ENCODE measurements at places on chromosomes 1 and 21.

GRCh38 chr1:150484861-150485260 is 2.4 kb upstream of the TARS2 start:
- no peak for DNase-seq

DNA sequence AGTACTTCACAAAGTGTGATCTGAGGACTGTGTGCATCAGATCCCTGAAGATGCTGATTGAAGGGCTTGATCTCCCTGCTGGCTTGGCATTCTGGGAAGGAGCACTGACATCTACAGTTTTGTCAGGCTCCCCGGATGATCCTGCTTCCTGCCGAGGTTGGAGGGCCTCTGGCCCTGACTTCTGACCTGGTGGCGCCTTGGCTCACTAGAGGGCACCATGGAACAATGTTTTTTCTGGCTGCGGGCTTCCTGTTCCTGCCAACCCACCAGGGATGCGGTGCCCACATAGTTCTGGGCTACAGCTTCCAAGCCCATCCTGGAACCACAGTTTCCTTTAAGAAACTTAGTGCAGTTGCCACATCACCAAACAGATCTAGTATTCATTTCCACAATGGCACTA is 38.8 kb upstream of the RASAL2 start:
- peak; percentile 30 for DNase-seq

GRCh38 chr1:113581323-113581722 is 178.0 kb downstream of the PHTF1 start:
- no peak for DNase-seq

- no peak for DNase-seq
Measured at GRCh38 chr1:9086045-9086444, 16.6 kb upstream of the SLC2A5 start.

GRCh38 chr1:1922956-1923833 is 4.1 kb upstream of the TMEM52 start:
- no peak for DNase-seq

GRCh38 chr1:240031009-240031408 is 60.7 kb upstream of the FMN2 start:
- DNase-seq, result no peak

DNA sequence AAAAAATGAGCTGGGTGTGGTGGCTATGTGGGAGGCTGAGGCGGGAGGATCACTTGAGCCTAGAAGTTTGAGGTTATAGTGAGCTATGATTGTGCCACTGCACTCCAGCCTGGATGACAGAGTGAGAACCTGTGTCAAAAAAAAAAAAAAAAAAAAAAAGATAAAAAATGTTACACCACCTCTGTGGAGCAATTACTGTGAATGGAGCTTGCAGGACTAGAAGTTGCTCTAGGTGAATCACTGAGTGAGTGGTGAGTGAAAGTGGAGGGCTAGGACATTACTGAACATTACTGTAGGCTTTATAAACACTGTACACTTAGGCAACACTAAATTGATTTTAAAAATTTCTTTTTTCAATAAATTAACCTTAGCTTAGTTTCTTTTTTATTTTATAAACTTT is 21.9 kb downstream of the TLCD4 start:
- DNase-seq, result no peak

- DNase-seq, result no peak
Measured at GRCh38 chr1:28417926-28418637, 48.5 kb downstream of the PHACTR4 start.

- DNase-seq, result no peak
Measured at GRCh38 chr1:223233410-223234169, 90.5 kb upstream of the TLR5 start.

DNA sequence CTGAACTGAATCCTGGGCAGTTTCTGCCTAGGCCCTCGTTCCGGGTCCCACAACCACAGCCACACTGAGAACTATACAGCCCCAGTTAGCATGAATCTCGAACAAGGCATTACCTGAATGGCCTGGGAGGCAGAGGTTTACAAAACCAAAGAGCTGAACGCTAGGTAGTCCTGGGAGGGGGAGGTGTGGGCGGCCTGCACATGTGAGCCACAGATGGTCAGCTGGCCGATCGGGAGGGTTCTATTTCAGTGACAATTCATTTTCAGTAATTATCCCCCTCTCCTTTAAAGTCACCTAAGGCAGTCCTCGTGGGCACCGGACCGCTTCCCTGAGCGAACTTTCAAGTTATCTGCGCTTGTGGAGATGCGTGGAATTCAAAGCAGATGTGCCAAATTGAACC is 111.9 kb downstream of the GLIS1 start:
- DNase-seq, result no peak

DNA sequence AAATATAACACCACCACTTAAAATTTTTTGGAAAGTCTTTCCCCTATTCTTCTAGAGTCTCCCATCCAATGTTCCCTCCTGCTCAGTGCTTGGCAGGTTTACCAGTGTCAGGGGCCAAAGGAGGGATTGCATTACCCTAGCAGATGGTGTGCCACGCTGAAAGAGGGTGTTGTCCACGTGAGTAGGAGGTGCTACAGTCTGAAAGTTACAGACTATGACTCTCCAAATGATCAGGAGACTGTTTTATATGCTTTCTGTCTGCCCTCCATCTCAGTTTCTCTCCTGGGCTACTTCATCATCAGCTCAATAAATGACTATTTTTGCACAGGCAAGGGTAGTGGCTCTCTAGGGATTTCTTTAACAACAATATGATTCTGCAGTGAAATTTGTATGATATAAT is 31.3 kb upstream of the ANGPTL7 start:
- no peak for DNase-seq

DNA sequence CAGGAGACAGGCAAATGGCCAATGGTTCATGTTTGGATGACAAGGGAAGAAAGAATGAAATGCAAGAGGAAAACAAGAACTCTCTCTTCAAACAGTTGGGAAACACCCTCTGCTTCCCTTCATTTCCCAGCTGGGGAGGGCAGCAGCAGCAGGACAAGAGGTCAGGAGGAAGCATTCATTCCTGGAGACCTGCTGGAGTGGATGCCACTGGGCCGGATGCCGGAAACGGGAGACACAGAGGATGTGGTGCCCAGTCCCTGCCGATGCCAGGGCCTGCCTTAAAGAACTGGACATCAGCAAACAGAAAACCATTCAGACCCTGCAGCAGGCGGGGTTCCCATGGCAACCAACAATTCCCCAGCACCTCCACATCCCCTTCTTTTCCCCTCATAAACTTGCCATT is 102.3 kb upstream of the ZNF648 start:
- DNase-seq, result no peak

DNA sequence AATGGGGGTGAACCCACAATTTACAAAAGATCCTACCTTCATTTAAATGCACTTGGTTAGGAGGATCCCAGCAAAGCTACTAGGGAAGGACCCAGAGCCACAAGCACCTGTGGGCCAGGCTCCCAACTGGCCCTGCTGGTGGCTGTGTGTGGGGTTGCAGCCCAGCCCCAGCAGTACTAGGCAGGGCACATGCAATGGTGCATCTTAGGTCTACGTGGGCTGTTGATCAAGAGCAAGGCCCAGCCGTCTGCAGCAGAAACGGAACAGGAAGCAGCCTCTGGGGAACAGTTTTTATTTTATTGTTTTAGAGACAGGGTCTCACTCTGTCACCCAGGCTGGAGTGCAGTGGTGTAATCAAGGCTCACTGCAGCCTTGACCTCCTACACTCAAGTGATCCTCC is 134.1 kb upstream of the RAB4A start:
- DNase-seq, result no peak

DNA sequence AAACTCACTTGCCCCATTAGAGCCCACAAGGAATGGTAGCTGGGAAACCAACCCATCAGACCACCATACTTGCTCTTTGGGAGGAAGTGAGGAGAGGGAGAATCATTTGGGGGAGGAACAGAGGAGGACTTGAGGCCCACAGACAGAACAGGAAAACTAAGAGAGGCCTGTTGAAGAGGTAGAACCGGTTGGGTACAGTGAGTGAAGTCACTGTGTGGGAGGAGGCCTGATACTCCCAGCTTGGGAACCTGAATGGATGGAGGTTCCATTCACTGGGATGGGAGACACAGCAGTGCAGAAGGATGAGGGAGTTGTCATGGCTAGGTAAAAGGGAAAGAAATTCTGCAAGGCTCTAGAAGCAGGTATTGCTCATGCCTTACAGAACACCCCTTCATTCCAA is 63.4 kb upstream of the PSEN2 start:
- DNase-seq, result no peak

GRCh38 chr1:2314273-2314802 is 77.0 kb downstream of the MORN1 start:
- no peak for DNase-seq

DNA sequence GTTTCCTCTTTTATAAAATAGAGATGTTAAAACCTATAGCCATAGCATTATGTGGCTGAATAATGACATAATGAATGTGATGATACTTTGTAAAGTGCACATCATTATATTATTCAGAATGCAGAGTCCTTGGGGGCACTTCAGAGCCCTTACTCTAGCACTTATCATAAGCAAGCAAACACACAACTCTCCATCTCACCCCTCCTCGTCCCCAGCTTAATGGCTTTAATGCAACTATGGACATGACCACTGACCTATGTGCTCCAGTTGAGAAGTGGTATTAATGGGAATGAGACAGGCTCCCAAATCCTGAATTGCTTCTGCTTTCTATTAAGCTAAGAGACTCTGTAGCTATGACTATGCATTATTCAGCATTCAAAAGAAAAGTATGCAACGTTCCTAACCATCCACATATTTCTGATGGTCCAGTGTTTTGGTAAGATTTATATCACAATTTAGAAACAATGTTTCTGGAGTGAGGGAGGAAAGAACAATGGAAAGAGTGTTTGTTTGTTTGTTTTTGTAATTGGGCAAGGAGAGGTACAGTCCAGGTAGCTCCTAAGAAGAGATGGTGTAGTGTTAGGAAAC is 194.0 kb upstream of the PLXNA2 start:
- DNase-seq, result no peak

DNA sequence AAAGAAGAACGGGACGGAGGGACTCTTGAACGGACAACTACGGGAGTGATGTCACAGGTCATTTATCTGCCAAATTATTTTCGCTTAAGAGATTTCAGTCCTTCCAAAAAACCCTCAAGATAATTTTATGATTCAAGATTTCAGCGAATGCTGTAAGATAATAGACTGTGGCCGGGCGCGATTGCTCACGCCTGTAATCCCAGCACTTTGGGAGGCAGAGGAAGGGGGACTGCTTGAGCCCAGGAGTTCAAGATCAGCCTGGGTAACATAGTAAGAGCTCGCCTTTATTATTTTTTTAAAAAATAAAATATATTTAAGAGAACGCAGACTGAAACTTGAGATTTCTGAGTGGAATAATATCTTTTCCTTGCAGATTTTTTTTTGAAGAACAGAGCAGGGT is 609 bp downstream of the RWDD2B start:
- DNase-seq, result no peak

- no peak for DNase-seq
Measured at GRCh38 chr1:228369608-228370438, 36.8 kb downstream of the TRIM11 start.

DNA sequence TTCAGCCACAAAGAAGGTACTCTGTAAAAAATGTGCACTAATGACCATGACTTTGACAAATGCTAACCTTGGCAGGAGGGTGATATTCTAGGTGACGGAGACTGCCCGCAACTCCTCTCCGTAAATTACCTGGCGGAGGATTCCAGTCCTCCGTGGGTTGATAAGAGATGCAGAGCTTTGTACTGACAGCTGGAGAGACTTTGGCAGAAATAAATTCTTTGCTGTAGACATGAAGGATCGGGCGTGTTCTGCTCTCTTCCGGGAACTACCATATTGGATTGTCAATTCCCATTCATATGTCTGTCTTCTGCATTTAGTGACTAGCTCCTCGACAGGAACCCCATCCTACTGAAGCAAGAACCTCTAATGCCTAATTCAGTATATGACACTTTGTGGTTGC is 158.3 kb upstream of the KAZN start:
- no peak for DNase-seq

DNA sequence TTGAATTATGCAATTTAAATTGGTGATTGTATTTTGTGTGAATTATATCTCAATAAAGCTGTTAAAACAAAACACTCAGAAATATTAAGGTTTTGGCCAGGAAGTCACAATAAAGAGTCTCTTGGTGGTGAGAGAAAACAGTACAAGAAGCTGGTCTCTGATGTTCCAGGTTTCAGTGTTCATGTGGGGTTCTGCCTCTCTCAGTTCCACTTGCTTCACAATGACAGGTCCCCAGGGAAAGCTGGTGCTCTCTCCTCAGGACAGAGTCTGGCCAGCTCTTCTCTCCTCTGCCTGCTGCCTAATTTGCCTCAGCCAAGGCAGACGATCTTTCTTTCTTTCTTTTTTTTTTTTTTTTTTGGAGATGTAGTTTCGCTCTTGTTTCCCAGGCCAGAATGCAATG is 342.9 kb upstream of the PLXNA2 start:
- no peak for DNase-seq

DNA sequence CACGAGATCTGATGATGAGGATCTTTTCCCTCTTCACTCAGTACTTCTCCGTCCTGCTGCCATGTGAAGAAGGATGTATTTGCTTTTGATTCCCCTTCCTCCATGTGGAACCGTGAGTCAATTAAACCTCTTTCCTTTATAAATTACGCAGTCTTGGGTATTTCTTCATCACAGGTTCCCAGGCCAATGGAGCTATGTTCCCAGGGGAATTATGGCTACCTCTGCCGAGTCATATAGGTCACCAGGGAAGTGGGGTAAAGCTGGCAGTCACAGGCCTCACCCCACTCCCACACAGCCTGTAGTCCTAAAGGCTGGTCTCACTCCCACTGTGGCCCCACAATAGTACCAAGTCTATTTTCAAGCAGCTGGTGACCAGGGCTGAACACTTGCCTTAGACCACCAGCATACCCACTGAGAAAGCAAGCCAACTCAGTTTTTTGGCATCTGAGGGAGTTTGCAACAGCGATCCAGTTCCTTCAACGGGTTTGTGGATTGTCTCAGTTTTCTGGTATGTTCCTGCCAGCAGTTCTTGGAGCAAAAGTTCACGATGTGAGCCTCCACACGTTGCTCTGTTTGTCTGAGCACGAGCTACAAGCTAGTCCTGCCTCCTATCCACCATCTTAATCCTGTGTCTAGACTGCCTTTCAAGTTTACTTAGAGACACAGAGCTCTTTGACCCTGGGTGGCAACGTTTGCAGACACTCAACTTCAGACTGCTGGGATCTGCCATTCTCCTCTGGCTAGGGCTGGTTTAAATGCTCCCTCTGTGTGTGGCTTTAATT is 104.5 kb downstream of the CENPF start:
- no peak for DNase-seq

DNA sequence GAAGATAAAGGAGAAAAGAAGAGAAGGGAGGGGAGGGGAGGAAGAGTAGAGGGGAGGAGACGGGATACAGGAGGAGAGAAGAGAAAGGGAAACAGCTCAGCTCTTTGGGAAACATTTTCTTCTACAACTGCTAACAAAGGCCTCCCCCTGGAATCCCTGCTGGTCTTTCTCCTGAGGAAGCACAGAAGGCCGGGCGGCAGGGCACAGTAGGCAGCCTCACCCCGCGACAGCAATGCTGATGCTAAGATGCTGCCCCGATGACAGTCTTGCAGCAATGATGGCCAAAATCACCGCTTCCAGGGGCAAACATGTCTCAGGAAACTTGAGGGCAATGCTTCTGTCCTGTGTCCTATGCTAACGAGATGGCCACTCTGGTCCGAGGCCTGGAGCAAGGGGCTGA is 5.2 kb downstream of the KIAA2013 start:
- DNase-seq, result no peak

- no peak for DNase-seq
Measured at GRCh38 chr1:22154626-22155025, 11.7 kb upstream of the WNT4 start.

GRCh38 chr21:44767834-44768831 is 33.5 kb downstream of the UBE2G2 start:
- no peak for DNase-seq

All from NCI-H526 treated with DMSO at 0.1 percent for 48 hours (cell line).